ENCODE measurements at places on chromosomes 6 and 20.

DNA sequence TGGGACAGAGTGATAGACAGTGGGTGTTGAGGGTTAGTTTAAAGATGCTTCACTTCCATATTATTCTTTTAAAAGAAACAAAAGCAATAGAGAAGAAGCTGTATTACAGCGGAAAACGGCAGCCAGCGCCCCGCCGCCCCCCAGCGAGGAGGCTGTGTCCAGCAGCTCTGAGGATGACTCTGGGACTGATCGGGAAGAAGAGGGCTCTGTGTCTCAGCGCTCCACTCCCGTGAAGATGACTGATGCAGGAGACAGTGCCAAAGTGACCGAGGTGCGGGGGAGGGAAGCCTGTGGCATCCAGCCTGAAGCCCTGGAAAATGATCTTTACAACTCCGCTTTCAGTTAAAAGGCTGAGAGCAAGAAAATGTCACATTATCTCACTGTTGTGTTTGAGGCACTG lies 100.2 kb downstream of the FIG4 start:
- no peak for DNase-seq

DNA sequence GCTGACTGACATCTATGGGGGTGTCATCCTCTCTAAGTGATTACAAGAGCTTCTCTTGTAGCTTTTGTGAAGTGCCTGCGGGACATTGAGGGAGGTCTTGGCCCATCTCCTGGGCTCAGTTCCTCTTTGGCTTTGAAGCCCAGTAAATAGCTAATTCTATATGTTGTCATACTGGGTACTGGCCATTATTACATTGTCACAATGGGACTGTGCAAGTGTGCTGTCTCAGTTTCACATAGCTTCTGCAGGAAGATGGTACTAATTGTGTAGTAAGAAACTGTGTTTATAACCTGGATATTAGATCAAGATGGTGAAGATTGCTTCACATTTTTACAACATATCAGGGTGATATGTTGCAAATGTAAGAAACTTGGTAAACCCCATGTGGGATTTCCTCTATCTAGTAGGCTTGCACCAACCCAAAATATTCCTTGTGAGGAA lies 19.9 kb downstream of the SPINT3 start:
- no peak for DNase-seq

DNA sequence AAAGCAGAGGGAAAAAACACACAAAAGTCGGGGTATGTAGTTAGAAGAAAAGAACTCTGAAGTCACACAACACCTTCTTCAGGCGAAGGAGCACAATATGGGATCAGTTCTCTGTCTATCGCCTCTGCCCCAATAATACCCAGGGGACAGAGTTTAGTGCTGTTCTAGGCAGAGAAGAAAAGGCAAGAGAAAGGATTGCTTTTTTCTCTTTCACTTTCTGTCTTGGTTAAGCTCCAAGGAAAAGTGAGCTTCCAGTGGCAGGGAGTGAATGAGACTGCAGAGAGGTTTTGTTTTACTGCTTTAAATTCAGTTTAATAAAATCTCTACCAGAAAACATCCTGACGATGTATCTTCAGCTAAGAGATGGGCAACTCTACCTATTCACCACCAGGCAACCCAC lies 86.6 kb upstream of the STXBP5 start:
- no peak for DNase-seq

DNA sequence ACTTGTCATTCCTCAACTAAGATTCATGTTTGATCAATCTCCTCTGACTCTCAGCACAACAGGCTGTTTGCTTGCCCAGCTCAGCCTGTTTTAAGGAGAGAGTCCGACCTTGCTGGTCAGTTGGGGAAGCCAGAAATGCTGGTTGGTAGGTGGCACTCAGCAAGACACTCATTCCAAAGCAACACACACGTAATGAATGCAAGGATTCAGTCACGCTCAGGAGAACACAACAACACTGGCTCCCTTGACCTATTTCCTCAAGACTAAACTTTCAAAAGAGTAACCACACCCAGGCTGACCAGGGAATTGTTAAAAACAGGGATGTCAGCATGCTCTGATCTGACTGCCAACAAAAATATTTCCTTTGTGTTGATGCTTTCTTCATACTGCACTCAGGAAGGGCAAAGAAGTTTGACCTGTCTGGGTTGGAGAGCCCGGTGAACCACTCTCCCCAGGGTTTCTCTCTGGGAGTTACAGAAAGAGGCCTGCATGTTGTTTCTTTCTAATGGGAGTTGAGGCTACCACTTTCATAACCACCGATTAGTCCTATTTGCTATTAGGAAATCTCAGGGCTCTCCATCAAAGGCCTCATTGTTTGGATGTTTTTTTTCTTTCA lies 25.6 kb upstream of the PREP start:
- no peak for DNase-seq

DNA sequence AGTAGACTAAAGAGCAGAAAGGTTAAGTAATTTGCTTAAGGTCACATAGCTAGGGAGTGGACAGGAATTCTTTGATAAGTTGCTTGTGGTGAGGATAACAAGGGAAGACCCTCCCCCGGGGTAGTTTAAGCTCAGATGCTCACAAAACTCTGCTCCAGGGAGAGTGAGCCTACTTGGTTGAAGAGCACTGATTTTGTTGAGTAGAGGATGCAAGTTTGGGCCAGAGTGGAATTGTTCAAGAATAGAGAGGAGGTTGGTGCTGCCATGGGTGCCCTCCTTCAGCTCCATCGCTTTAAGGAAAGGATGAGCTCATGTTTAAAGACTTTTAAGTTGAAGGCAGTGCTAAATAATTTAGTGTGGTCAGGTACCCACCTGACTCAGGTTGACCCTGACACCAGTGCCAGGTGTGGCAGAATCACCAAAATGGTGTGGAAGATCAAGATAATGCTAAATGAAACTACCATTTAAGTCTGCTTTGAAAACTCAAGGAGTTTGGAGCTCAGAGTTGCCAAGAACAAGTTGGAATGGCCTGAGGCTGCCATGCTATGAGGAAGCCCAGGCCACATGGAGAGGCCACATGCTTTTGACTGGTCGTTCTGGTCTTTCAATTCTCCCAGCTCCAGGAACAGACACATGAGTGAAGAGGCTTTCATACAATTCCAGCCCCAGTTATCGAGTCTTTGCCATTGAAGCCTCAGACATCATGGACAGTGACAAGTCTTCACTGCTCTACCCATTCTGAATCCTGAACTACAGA lies 8.0 kb upstream of the TCF15 start:
- no peak for DNase-seq

GRCh38 chr6:116472706-116473105 lies 11.5 kb downstream of the CALHM6 start:
- DNase-seq = no peak

DNA sequence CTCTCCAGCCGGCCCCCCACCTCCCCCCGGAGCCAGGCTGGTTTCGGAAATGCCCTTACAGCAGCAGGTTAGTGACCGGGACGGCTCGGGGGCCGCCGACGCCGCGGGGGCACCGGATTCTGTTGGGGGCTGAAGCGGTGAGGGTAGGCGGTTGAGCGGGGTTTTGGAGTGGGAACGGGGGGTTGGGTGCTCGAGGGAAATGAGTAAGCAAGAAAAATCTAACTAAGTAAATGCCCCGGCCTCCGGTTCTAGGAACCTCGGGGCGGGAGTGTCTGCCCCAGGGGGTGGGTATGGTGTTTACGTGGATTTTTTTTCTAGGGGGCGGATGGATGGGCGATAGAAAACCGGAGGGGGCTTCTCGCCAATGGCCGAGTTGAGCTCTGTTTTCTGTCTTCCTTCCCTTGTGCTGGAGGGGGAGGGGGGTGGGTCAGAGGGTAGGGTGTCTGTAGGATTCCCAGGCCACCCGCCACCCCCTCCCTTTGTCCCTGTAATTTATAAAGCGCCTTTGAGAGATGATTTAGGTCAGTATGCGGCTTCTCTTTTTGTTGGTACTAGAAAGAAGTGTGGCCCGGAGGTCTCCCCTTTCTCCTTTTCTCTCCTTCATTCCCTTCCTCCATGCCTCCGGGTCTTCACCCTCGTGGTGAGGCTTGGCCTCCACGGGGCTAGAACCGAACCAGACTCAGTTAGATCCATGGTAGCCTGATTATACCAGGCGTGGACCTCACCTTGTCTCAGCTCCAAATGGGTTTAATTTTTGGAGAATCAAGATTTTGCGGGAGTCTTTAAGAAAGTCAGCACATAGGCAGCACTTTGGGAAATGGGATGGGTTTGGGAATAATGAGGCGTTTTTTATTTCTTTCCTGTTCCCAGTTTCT lies 2.3 kb downstream of the E2F3 start:
- no peak for DNase-seq

DNA sequence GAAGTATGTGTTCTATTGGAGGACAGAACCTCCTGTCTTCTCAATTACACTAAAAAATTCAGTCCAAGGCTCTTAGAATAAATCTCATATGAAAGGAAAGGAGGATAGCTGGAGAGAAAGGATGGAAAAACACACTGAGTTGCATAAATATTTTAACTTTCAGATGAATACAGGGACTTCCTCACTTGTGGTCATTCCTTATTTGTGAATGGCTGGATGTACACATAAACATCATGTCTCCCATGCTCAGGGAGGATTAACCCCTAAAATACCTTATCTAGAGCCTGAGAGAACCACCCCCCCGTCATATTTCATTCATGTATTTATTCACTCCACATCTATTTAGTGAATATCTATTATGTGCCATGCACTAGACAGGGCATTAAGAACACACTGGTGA lies 217.6 kb upstream of the CITED2 start:
- no peak for DNase-seq

DNA sequence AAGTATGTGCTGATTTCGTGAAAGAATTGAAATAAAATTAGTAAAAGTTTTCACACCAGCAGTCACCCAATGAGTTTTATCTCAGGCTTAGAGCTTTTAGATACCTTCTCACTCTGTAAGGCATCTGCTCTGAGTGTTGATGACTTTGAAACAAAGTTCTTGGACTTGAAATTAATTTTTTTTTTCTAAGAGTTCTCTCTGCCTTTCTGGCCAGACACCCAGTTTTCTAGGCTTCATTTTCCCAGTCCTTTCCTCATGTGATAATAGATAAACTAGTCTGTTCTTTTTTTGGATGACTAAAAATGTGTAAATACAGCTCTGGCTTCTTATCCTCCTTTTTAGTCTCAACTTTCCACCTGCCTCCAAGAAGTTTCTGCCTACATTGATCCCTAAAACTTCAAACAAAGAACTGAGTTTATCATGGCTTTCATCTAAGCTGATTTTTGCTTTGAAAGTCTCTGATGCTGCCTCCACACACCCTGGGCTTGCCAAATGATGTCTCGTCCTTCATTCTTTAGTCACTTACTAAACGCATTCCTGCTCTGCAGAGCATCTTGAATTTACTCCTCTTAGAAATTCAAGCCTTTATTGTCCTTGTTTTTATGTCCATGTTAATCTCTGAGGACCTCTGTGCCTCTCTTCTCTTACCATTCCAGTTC lies 32.7 kb downstream of the SLX4IP start:
- no peak for DNase-seq

GRCh38 chr20:37968841-37969401 lies 64.3 kb downstream of the TTI1 start:
- no peak for DNase-seq

- DNase-seq = no peak
These were observed 55.1 kb downstream of the SAMD3 start for GRCh38 chr6:130167655-130168054.
